Cortex of kidney (tissue), 1 donor: ENCODE measurements at places on chromosomes 5 and 9.

DNA sequence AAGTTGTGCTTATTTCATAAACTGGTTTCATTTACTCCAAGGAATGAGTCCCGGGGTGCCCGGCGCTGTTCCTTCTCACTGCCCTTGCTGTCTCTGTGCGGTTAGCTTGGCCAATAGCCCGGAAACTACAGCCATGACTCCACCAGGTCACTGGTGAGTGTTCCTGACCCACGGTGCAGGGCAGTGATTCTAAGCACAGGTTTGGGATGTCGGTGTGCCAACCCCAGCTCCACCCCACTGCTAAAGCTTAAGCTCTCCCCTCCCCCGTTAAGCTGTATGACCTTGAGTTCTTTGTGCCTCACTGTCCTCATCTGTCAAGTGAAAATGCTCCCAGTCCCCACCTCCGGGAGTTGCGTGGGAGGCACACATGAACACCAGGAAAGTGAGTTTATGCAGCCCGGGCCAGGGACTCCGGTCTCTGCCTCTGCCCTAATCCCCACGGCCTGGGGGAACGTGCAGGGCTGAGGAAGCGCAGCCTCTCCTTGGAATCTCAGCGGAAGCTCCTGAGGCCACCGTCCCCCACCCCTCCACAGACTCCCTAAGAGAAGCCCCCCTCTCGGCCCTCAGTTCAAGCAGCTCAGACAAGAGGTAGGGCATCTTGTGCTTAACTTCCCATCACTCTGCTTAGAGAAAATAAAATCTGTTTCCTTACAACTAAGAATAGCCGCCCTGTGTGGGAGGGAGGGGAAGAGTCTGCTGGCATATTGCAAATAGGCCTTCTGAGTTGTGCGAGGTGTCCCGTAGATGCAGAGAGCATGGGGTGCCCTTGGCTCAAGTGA, 92.0 kb upstream of the RAI14 start:
- DNase-seq: no peak

GRCh38 chr5:124162767-124163532, 583.5 kb downstream of the ZNF608 start:
- DNase-seq: no peak

- no peak for DNase-seq
Observed at GRCh38 chr5:77847129-77847460, 71.0 kb upstream of the TBCA start.

DNA sequence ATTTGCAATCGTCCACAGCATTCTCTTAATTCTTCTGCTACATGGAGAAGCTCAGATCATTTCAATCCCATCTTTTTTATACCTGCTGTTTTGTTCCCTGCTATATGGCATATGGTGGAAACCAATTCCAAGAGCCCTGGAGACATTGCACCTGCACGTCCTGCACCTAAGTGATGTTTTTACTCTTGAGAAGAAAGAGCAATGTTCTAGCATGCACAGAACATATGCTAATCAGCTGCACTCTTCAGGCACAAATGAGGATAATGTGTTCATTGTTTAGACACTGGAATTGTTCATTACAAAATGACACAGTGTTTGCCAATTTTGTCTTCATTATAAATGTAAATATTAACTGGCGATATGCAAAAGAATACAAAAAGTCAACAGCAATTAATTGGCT, 935.8 kb downstream of the TLE4 start:
- DNase-seq: no peak

DNA sequence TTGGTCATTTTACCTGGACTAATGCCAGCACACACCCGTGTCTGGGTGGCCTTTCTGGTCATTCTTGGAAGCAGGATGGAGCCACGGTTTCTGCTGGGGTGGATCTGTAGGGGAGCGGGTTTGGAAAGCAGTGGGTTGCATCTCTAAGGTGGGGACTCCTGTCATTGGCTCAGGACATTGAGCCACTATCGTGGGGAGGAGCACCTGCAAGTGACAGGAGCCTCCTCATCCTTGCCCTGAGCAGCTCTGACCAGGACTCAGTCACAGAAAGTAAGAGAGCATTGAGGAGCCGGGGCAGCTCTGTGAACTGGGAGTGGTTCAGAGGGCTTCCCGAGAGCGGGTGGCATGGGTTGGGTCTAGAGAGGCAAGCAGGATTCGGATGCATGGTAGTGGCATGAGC, 3.7 kb downstream of the B4GALT7 start:
- no peak for DNase-seq

DNA sequence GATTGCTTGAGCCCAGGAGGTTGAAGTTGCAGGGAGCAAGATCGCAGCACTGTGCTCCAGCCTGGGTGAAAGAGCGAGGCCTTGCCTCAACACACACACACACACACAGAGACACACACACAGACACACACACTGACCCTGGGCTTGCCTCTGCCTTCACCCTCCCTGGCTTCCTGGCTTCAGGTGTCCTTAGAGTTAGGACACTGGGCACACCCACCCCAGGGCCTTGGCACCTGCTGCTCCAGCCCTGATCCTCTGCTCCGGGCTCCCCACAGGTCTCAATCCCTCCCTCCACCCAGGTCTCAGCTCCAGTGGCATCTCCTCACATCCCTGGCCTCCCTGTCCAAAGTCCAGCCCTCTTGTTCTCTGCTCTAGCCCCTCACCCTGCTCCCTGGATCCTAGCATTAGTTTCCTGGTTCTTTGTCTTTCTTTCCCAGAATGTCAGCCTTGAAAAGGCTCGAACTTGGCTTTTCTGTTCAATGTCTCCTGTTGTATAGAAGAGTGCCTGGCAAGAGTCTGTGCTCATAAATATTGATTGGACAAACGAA, 212.9 kb downstream of the C9orf50 start:
- DNase-seq: no peak

DNA sequence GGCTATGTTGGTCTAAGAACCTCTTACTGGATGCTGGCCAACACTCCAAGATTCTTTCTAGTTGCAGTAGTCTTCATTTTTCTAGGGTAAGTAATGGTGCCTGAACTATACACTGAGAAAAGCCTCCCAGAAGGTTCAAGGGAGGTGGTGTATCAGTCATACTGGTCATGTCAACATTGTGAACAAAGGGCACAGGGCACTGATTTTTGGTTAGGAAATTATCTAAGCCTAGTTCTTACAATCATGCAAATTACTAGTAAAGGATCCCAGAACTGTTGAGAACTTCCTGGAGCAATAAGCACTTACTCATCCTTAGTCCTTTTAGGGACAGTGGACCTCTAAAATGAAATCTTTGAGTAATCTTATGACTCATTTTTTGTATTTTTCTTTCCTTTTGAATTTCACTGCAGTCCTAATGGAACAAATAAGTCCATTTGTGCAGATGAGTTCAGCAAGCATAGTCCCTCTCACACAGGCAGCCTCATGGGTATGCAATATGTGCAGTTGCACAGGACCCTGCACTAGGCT, 21.1 kb upstream of the CDC42SE2 start:
- no peak for DNase-seq

GRCh38 chr5:62132276-62132675, 173.7 kb upstream of the KIF2A start:
- DNase-seq: no peak

DNA sequence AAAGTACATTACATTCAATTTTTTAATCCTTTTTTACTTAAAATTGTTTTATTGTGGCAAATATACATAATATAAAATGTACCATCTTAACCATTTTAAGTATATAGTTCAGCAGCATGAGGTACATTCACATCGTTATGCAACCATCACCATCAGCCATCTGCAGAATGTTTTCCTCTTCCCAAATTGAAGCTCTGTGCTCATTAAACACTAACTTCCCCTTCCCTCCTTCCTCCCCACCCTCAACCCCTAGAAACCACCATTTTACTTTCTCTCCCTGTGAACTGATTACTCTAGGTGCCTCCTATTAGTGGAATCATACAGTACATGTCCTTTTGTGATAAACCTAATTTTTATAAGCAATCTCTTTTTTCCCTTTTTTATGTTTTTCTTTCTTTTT, 15.6 kb downstream of the TEX53 start:
- DNase-seq: no peak

DNA sequence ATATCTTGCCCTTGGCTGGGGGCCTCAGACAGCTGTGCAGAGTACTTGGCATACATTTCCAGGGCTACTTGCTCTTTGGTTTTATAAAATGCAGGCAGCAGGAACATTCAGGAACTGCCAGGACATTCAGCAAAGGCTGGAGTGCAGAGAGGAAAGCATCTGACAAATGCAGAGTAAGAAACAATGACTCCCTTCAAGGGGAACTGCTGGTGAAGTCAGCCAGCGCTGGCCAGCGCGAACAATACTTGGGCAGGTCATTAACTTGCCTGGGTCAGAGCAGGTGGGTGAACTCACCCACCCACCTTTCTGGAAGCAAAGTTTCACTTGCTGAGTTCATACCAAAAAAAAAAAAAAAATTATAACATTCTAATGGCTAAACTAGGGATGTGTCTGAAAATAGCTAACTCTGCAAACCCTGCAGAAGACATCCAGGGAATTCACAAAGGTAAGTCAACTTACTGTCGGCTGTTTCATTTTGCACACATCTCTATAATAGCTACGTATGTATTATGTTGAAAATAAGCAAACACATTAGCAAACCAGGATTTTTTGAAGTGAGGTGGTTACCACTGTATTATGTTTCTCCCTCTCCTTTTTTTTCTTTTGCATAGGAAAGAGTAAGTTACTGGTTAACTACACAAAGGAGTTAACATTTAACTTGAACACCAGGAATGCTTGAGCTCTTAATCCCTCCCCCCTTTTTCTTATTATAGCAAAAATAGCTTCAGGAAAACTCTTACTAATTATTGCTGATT, 152.2 kb downstream of the GLIS3 start:
- no peak for DNase-seq

- DNase-seq: no peak
Observed at GRCh38 chr5:149837680-149838269, 106.8 kb downstream of the PDE6A start.

- DNase-seq: no peak
Observed at GRCh38 chr5:39014561-39014960, 59.6 kb downstream of the RICTOR start.
